ENCODE measurements at places on chromosomes 3 and 15. TPM values are rescaled to one million over a fixed set of nuclear protein-coding genes. Genes with fewer than 3 reads are reported as not detected.

The LRRC31 gene
- total RNA-seq = not detected

The OR5K2 gene
- total RNA-seq = not detected

The IL5RA gene
- not detected for total RNA-seq

The FETUB gene
- total RNA-seq = not detected

The BOC gene
- 16.9 TPM for total RNA-seq
